Iris pigment epithelial cell (primary cell): ENCODE measurements at places on chromosomes 12 and 14.

DNA sequence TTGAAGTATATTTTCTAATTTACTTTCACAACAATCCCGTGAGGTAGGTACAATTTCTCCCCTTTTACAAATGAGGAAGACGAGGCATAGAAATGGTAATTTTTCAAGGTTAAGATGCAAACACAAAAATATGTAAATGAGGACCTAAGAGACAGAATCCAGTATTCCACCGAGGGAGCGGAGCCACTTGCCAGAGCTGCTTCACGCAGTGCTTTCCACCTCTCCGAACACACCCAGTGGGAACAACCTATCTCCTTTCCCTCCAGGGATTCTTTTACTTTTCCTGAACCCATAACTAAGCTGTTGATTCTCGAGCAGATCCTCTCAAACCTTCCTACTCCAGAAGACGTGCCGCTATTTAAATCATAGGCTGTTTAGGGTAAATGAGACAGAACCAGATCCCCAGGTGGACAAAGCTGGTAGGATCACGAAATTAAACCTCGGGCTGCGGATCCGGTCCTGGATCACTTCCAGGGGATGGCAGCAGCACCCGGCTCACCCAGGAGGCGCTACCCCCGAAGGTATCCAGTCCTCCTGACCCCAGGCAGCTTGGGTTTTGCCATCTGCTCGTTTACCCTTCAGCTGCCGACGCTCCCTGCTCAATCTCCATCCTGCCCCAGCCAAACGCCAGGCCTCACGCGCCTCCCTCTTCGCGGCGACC, 1.5 kb downstream of the DDHD1 start:
- peak; percentile 30 for DNase-seq

DNA sequence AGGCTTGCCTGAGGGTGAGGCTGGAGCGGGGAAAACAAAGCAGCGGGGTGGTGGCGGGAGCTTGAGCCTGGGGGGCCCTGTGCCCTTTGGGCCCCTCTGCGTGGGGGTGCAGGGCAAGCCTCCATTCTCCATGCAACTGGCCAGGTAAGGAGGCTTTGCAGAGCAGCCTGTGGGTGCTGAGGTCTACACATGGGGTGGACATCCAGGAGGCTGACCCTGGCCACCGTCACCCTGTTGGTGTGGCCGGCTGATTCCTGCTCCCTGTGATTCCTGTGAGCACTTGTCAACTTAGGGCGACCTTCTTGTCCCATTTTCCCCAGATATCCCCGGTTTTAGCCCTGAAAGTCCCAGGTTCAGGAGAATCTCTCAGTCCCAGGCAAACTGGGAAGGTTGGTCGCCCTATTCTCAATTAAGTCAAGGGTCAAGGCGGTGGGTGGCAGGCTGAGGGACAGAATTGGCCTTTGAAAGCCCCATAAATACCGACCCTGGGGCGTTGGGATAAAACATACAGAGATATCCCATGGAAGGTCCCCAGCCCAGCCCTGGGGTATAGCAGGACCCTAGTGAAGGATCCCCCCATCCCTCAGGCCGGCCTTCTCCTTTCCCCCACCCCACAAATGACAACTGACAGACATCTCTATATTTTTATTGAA, 70.5 kb downstream of the PRIMA1 start:
- DNase-seq = no peak

DNA sequence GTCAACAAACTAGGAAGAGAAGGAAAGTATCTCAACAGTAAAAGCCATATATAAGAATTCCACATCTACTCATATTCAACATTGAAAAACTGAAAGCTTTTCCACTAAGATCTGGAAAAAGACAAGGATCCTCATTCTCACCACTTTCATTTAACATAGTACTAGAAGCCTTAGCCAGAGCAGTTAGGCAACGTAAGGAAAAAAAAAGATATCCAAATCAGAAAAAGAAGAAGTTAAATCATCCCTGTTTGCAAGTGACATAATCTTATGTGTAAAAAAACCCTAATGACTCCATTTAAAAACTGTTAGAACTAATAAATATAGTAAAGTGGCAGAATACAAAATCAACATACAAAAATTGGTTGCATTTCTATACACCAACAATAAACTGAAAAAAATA, 426.2 kb downstream of the BCAT1 start:
- DNase-seq = no peak

- DNase-seq = peak; percentile 63
These were observed 1.1 kb downstream of the ATXN3 start for GRCh38 chr14:92105073-92105892.

GRCh38 chr12:278046-278445, 15.4 kb upstream of the SLC6A13 start:
- no peak for DNase-seq

DNA sequence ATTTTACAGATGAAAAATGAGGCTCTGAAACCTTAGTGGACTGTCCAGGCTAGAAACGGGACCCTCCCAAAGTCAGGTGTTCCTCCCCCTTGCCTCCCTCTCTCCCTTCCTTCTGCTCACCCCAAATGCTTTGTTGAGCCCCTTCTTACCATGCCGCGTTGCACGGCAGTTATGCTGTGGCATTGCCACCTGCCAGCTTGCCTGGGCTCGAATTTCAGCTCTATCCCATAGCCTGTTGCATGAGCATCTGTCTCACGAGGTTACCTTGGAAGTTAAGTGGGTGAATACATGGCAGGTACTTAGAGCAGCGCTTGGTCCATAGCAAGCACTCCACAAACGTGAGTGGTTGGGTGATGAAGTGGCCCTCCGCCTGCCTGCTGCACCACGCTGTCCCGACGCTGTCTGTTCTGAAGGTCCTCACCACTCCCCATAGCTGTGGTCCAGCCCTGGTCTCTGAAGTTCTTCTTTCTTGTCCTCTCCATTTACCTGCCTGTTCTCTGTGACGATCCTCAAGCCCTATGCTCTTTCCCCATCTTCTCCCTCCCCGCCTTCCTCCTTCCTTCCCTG, 269.9 kb downstream of the CACNA1C start:
- no peak for DNase-seq

- peak; percentile 82 for DNase-seq
These were observed 25.7 kb downstream of the TBC1D15 start for GRCh38 chr12:71865166-71865713.

- no peak for DNase-seq
These were observed 28.3 kb downstream of the TMEM120B start for GRCh38 chr12:121740847-121741246.

- peak; percentile 18 for DNase-seq
These were observed 93.5 kb downstream of the ATXN2 start for GRCh38 chr12:111505601-111506036.

DNA sequence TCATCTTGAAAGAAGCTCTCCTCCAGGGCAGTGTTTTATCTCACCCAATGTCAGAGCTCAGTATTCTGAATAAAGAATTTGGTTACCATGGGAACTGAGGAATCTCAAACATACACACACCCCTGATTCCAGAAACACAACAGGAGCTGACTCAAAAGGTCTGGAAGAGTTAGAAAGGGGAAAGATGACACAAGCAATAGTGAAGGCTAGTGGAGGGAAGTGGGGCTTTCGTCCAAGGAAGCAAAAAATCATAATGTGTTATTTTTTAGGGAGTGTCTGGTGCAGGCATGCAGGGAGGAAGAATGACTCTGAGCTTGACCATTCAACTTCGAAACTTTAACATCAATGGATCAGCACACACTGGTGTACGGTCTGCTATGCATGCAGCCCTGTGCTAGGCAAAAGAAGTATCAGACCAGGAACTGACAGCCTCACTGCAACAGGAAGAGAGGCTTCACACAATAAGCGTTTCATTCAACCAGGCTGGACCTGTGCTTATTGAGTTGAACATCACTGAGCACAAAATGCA, 20.3 kb downstream of the HEBP1 start:
- DNase-seq = peak; percentile 96

GRCh38 chr14:71907793-71908515, 24.3 kb upstream of the RGS6 start:
- no peak for DNase-seq

DNA sequence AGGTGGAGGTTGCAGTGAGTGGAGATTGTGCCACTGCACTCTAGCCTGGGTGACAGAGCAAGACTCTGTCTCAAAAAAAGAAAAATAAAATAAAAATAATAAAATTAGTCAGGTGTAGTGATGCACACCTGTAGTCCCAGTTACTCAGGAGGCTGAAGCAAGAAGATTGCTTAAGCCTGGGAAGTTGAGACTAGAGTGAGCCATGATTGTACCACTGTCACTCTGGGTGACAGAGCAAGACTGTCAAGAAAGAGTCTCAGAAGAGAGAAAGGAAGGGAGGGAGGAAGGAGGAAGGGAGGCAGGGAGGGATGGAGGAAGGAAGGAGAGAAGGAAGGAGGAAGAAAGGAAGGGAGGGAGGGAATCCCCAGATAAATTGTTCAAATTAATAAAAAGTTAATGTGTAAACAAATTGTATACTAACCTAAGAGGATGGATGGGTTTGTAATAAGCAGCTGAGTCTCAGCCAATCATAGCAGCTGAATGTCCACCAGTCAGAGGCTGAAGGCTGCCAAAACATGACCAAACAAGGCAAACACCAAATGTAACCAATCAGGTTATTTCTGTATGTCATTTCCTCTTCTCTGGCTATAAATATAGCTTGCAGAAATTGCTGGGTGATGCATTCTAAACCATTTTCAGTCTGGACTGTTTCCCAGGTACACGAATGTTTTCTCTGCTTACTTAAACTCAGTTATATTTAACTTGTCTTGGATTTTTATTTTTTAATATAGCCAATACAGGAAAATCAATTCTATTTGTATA, 6.1 kb upstream of the CDCA4 start:
- peak; percentile 62 for DNase-seq

GRCh38 chr12:104809706-104810385, 148.2 kb downstream of the SLC41A2 start:
- no peak for DNase-seq

- DNase-seq = no peak
These were observed 1.4 kb upstream of the JAG2 start for GRCh38 chr14:105169776-105170655.

DNA sequence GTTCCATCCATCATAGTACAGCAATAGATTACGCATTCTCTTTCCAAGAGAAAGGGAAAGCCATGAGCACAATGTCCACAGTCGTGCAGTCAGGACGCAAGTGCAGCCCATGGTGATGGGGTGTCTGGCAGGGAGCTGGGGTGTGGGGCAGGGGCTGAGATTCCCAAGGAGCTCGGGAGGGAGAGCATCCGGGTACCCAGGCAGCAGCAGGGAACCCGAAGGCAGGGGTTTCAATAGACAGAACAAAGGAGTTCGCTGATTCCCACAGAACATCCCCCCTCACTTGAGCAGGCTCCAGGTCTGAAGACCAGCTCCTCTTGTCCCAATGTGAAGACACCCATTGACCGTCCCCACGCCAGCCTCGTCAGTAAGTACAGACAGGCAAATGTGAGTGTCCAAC, 13.5 kb downstream of the ANHX start:
- DNase-seq = no peak

- peak; percentile 94 for DNase-seq
These were observed 29.0 kb upstream of the LUM start for GRCh38 chr12:91140026-91140931.
